ENCODE measurements at places on chromosomes 2 and 18. TPM values are rescaled to one million over a fixed set of nuclear protein-coding genes. Genes with fewer than 3 reads are reported as not detected.

Gene CYB5A
- total RNA-seq, result 101 TPM

Gene SAG
- not detected for total RNA-seq

Gene FIGN
- 16.7 TPM for total RNA-seq

Gene LONRF2
- total RNA-seq, result 14.9 TPM

Gene UPP2
- not detected for total RNA-seq

Gene L3MBTL4
- 1.1 TPM for total RNA-seq

Gene GNAL
- total RNA-seq, result 5.1 TPM

Gene ALPI
- not detected for total RNA-seq

Gene KHK
- total RNA-seq, result 4.5 TPM

Gene DUSP2
- total RNA-seq, result 1.3 TPM

Gene CFAP221
- total RNA-seq, result 0.51 TPM

GRCh38 chr2:33709951-33710350 lies 110.9 kb upstream of the FAM98A start:
- DNase-seq, result no peak

GRCh38 chr2:170681311-170681710 lies 33.8 kb upstream of the SP5 start:
- no peak for DNase-seq

DNA sequence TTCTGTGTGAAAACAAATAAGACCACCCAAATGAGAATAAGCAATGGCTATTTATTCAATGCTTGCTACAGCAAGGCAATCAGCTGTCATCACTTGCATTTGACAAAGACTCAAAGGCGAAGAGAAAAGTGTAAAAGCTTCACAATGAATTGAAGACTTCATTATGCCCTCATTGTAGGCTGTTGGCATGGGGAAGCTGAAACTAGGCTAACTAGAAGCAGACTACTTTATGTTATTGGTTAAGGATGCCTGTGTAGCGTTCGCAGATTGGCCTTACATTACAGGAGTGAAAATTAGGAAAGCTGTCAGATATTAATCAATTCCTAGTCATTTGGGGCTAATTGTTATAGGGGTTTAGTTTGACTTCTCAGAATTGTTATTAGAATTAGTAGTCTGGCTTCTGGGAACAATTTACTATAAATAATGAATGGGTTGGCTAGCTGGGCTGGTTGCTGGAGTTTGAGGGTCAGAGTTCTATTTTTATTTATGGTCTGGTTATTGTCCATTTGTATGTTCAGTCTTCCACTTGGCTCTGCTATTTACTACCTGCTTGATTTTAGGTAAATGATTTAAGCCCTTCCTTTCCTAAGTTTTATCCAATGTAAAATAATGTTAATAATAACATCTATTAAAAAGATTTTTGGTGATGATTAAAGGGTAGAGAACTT lies 437.2 kb upstream of the SYT4 start:
- DNase-seq, result no peak

- no peak for DNase-seq
Measured at GRCh38 chr18:76258209-76258608, 236.8 kb downstream of the ZNF516 start.

DNA sequence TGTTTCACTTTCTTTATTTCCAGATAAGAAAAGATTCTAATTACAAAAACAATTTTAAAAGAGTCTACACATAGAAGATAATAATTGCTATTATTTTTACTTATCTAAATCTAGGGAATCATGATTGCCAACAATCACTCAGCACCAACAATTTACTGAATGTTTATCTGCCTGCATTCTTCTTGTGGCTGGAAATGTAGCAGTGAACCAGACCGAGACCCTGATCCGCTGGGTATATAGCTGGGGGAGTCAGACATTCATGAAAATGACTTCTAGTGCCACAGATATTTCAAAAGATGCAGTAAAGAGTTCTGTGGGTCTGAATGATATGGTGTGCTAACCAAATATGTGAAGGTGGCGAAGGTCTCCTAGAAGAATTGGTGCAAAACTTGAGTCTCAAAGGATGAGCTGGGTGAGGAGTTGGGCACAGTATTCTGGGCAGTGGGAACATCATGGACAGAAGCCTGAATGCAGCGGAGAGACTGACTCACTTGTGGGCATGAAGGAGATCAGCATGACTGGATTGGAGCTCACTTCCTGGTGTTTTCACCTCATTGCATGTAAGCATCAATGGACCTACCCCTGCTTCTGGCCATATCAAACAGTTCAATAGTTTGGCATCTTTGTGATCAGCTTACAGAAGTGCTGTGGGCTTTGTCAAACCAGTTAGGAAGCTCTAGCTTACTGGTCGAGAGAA lies 26.1 kb upstream of the FN1 start:
- DNase-seq, result no peak

DNA sequence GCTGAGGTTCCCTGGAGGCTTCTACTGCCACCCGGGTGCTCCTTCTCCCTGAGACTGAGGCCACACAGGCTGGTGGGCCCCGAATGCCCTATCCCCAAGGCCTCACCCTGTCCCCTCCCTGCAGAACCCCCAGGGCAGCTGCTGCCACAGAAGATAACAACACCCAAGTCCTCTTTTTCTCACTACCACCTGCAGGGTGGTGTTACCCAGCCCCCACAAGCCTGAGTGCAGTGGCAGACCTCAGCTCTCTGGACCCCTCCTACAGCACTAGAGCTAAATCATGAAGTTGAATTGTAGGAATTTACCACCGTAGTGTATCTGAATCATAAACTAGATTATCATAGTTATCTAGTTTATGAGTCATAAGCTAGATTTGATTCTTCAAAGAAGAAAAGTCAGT lies 7.3 kb upstream of the CENPA start:
- DNase-seq, result no peak

- no peak for DNase-seq
Measured at GRCh38 chr2:47309472-47309951, 93.4 kb upstream of the MSH2 start.

DNA sequence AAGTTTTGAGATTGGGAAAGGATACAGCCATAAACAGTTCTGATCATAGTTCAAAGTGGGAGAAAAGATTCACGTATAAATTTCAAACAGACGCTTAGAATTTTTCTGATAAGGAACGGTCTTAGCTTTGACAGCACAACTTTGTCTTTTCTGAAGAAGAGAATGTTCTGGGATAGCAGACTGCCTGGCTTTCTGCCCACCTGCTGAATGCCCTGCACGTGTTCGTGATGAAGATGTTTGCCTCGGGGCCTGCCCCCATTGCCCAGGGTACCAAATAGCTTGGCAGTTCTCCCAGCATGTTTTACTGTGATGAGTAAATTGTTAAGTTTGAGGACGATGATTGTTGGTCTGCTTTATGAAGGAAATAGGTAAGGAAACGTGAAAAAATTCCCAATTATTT lies 4.6 kb downstream of the MRPL33 start:
- DNase-seq, result no peak

GRCh38 chr2:85132834-85133637 lies at the start of gene TCF7L1:
TSS of gene TCF7L1 (plus strand) at chr2:85133392. CDS start at chr2:85133685, 293 bp downstream.
- peak; percentile 89 for DNase-seq

- DNase-seq, result no peak
Measured at GRCh38 chr2:3424171-3424795, 44.8 kb downstream of the TRAPPC12 start.

DNA sequence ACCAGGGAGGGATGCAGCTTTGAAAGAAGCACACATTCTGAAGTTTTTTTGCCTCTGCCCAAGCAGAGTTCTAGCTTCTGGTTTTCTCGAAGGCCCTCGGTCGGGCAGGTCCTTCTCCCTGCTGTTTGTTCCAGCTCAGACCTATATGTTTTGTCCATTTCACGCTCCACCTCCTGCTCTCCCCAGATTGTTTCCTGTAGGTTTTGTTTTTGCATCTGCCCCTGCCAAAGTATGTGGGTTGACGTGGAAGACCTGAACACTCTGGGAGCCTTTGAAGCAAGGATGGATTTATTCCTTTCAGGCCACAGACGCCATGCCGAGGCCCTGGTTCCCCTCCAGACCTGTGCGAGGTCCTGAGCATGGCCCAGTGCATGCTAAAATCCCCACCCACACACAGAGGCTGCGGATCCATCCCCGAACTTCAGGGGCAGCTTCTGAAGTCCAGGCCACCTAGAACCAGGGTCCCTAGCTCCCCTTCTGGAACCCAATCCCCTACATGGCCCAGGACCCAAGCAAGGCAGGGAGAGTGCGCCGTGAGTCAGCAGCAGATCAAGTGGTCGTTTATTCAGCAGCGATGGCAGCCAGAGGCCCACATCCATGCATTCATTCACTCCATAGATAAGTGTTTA lies 205.4 kb downstream of the KLHL29 start:
- DNase-seq, result no peak

DNA sequence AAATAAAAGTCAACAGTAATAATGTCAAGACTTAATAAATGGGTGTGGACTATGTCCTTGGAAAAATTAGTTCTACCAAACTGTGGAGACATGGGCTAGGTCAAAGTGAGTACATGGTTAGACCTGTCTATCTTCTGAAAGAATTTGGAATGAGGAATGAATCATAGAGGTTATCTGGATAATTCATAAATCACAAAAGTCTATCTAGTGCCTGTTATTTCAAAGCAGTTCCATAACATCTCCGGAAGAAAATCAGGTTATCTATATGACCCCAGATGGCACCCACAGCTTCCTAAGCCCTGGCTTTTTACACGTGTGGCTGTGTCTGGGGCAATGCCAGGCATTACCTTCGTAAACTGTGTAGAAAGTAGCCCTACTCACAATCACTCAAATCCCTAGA lies 272.0 kb downstream of the ETAA1 start:
- no peak for DNase-seq

GRCh38 chr18:80178935-80179818 lies 68.1 kb downstream of the PARD6G start:
- no peak for DNase-seq

GRCh38 chr2:110816404-110817365 lies 84.3 kb downstream of the ACOXL start:
- no peak for DNase-seq

DNA sequence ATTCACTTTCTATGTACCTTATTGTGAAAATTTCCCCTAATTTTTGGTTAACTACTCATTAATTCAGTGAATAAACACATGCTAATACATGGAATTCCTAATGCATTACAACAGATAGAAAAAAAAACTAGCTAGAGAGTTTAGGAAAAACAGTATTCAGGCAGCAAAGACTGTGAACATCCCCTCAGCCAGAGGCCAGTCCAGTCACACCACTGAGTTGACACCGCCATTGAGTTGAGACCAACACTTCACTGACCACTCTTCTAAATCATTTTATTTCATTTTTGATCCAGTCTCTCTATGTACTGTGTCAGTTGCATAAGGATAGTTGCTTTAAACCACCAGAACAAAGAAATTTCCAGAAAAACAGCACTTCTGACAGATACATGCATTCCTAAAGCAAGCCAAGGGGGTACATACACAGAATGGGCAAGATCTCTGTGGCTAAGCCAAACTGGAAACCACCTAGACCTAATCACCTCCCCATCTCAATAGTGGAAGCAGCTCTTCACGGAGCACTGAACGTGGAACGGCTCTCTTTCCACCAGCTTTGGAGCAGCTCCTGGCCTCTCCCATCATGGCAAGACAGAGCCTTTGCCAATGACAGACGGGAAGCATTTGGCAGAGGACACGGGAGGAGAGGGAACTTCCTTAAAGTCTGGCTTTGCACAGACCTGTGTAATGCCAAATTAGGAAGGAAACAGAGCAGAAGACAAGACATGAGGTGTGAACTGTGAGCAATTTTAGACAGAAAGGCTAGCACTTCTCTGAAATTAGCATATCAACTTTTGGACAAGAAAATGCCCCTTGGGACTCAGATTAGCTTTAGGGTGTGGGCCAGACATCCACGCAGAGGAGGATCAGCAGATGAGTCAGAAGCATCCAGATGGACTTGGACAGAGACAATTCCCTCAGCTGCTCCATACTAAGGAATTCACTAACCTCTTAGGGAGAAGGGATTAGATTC lies 36.4 kb downstream of the CACNB4 start:
- no peak for DNase-seq

DNA sequence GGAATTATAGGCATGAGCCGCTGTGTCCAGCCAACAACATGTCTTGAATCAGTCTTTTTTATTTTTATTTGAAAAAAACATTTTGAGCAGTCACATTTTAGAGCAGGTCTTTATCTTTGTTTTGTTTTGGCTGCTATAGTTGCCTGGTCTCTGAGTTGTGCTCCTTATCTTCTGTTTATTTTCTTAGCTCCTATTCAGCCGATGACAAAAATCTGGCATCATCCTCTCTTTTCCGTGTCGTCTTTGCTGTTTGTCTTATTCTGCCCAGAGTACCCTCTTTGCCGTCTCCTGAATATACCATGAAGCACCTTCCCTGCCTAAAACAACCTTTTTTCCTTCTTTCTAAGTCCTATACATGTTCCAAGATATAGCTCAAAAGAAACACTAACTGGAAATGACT lies 201.1 kb downstream of the THSD7B start:
- DNase-seq, result no peak

- no peak for DNase-seq
Measured at GRCh38 chr2:212854116-212854515, 297.3 kb downstream of the IKZF2 start.

- DNase-seq, result no peak
Measured at GRCh38 chr2:158969162-158969714, 798 bp downstream of the TANC1 start.

DNA sequence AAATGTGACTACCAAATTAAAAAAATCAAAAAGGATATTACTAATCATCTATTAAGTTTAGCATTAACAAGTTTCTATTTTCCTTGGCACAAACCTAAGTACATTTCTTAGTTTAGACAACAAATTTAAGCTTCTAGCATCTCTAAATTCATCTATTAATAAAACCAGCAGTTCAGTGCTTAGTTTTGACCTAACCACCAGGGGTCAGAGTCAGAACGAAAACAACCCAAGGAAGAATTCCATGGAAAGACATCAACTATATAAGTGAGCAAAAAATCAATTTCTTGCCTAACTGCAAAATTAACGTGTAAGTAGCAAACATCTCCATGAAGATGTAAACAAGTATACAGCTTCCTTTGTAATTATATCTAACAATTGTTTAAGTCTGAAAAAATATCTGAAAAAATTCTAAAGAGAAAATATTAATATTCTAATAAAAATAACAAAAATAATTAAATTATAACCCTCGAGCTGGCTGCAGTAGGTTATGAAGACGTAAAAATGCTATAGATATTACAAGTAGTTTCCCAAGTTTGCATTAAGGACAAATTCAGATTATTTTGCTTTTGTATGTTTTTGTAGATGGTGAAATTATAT lies 83.7 kb downstream of the CERKL start:
- no peak for DNase-seq

DNA sequence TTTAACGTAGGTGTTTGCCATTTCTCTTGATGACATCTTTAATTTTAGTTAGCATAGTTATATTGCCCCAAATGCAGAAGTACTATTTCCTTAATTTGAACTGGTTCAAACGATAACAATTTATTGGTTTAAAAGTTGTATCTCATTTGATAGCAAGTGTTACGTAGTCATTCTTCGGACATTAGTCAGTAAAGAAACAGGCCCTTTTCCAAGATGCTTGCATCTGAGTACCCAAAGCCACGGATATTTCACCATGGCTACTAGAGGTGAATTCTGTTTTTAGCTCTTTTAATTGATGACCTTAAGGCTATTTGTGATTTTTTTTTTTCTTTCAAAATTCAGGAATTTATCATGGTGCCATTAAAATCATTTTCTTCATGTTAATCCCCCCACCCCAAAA lies 32.1 kb downstream of the GLS start:
- DNase-seq, result no peak
